Stimulated activated CD4-positive, alpha-beta T cell treated with anti-CD3 and anti-CD28 coated beads, Interleukin-4, amount 100 ng/mL, for 48 hours (primary cell): ENCODE measurements at places on chromosomes 1 and 21.

GRCh38 chr1:176285996-176286395 lies 78.9 kb upstream of the COP1 start:
- DNase-seq = no peak

DNA sequence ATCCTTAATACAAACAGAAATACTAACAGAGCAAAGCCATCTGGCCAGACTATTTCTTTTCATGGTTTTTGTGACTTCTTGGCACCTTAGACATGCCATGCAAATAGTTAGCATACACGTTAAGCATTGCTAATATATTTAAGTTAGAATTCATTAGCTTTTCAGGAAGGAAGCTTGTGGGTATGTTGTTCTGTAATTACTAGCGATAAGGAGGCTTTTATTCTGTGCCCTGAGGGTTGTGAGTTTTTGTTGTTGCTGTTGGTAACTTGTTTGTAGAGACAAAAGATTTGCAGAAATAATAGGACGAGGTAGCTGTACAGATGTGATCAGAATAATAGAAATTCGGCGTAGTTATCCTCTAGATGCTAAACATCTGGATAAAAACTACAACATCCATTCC lies 305.3 kb downstream of the TM2D1 start:
- no peak for DNase-seq

GRCh38 chr1:206682111-206682510 lies 2.6 kb upstream of the MAPKAPK2 start:
- DNase-seq = no peak

DNA sequence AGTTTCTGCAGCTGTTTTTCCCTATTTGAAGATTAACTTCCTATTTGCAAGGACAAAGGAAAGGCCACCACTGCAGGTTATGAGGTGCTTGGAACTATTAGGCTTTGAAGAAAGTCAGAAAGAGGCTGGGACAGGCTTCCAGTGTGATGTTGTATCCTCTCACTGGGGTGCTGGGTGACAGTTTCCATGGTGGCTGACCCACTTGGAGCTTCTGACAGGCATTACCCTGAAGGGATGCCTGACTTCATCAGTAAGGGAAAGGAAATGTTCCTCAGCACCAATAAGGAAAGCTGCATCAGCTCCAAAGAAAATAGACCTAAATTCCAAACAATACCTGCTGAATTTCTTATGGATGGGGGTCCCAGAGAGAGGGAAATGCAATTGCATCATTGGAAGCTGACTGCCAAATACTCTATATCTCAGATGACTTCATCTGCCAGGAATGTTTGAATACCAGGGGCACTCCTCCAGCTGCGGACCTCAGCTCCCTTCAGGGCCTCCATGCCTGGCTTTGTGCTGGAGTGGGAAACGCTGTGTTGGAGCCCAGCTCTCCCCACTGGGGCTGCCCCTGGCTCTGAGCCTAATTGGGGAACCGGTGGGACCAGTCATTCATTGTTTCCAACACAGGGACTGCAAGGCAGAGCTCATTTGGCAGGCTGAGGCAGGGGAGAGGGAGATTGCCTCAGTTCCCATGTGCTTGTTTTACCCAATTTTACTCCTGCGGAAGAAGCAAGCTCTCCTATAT lies 76.6 kb downstream of the RGL1 start:
- DNase-seq = no peak

DNA sequence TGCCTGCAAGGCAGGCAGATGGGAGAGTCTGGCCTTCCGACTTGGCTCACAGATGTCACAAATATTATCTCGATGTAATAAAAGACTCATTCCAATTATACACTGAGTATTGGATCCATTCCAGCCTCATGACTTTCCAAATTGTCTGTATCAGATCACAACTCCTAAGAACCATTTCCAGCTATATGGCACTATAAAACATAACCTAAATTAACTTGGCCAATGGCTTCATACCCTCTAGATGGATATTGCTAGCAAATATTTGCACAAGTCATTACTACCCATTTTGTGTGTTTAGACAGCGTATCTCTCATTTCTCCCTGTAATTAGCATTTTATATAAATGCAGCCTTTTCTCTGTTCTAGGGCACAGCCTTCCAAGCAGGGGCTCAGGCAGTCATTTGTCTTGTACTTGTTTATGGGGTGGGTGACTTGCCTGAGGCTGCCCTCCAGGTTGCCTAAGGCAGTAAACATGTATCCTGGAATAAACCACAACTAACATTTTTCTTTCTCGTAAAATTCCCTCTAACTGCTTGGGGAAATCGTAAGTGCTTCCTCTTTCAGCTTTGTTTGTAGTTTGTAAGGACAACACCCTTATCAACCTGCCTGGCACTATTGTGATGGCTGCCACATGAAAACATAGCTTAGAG lies 70.6 kb upstream of the KCNJ6 start:
- no peak for DNase-seq

GRCh38 chr1:6867729-6868659 lies 82.7 kb downstream of the CAMTA1 start:
- no peak for DNase-seq

DNA sequence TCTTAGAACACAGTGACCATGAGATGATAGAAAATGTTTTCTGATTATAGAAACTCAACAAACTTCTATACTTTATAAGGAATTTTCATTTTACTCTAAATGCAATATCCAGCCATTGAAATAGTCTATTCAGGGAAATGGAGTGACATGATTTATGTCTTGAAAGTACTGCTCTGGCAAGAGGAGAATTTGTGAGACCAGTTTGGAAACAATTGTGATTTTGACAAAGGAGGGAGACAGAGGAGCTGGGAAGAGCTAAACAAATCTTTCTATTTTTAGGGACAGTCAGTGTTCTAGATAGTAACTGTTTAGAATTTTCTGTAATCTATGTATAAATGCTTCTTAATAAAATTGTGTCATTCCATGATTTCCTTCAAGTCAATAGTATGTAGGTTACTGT lies 252.3 kb downstream of the FMN2 start:
- no peak for DNase-seq

DNA sequence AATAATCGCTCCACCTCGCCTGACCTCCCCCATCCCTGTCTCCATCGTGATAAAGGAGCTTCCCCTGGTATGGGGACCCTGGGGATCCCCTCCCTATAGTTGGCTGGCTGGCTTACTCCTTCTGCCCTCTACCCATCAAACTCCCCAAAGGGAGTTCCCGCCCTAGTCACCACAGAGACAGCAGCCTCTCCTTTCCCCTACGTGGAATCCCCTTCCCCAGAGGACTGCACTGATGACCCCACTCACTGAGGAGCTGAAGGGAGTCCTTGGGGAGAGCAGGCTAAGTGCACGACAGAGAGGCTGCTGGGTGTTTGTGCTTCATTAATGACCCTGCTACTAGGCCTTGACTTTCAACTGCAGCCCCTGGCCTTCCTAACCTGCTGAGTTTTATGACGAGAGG lies 1.9 kb downstream of the CADM3 start:
- DNase-seq = no peak

GRCh38 chr1:12452262-12452661 lies 165.7 kb downstream of the DHRS3 start:
- DNase-seq = no peak

DNA sequence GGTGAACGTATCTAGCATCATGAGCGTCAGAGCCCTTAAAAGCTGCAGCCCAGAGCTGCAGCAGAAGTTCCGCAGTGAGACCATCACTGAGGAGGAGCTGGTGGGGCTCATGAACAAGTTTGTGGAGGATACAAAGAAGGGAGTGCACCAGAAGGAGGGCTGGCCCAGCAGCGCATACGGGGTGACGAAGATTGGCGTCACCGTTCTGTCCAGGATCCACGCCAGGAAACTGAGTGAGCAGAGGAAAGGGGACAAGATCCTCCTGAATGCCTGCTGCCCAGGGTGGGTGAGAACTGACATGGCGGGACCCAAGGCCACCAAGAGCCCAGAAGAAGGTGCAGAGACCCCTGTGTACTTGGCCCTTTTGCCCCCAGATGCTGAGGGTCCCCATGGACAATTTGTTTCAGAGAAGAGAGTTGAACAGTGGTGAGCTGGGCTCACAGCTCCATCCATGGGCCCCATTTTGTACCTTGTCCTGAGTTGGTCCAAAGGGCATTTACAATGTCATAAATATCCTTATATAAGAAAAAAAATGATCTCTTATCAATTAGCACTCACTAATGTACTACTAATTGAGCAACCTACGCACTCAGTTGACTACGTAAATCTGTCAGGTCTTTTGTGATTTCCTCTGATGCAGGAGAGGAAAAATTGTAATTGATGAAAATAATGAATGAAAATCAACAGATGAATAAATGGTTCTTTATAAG lies 2.8 kb downstream of the CBR1 start:
- DNase-seq = no peak
